Endothelial cell (in vitro differentiated cells): ENCODE measurements at places on chromosomes 12 and 14. TPM values are rescaled to one million over a fixed set of nuclear protein-coding genes. Genes with fewer than 3 reads are reported as not detected.
A peak's percentile ranks its signal among the peaks of the same experiment; 100 is the strongest.

GDF3 gene
- total RNA-seq = 77.7 TPM

BRAP gene
- 22.0 TPM for total RNA-seq

METTL25 gene
- total RNA-seq = 7.8 TPM

COX8C gene
- not detected for total RNA-seq

SDR9C7 gene
- not detected for total RNA-seq

ARMH4 gene
- 10.5 TPM for total RNA-seq

CRIP1 gene
- total RNA-seq = 2.5 TPM

PMCH gene
- total RNA-seq = not detected

- no peak for DNase-seq
- peaks cover 13% of the 10 kb centered on the region for H3K36me3 ChIP-seq
- H3K4me3 ChIP-seq = no peak overlapping the region
These were observed 16.1 kb downstream of the FGD6 start for GRCh38 chr12:95201056-95201670.

DNA sequence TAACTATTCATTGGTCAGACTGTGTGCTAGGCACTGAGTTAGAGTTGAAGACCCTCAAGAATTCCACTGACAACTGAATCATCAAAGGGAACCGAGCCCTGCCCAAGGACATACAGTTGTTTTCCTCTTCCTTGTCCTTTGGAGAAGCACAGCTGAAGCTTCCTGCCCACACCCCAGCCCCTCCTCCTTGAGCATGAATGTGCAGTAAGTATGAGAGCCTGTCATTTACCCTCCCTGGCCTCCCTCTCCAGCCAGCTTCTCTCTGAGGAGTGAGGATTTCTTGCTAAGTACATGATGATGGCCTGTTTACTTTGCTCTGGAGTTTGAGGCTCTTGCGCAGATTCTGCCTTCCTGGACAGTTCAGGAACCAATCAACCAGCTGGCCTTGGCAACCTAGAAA is 235.2 kb downstream of the CACNA1C start:
- peaks cover 30% of the 10 kb centered on the region for H3K4me1 ChIP-seq
- no peak overlapping the region for H3K4me3 ChIP-seq
- peak overlapping the region; percentile 57 for H3K27ac ChIP-seq

DNA sequence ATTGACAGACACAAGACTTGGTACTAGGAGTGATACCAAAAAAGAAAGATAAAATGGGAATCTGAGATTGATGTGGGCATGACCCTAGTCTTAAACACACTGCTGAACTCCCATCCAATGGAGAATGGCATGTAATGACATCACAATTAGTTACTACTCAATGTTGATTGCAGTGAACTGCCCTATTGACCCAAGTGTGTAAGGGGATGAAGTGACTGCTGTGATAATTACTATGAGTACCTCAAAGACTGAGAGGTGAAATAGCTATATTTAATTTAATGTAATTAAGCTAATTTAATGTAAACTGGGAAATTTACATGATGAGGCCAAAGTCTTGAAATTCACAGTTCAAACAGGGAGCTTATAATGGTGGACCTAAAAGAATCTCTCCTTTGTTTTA is at the start of gene ADAM20:
Gene ADAM20 (minus strand): TSS at position 101 of the 400 bp plus-strand sequence. CDS start 10,247 bp downstream, outside the sequence.
- DNase-seq = no peak
- no peak within 1 kb of the TSS for H3K27ac ChIP-seq
- no peaks in the 10 kb centered on the region for H3K4me1 ChIP-seq
- H3K27me3 ChIP-seq = no peaks in the 10 kb centered on the region
- H3K36me3 ChIP-seq = peaks cover 37% of the 10 kb centered on the region

DNA sequence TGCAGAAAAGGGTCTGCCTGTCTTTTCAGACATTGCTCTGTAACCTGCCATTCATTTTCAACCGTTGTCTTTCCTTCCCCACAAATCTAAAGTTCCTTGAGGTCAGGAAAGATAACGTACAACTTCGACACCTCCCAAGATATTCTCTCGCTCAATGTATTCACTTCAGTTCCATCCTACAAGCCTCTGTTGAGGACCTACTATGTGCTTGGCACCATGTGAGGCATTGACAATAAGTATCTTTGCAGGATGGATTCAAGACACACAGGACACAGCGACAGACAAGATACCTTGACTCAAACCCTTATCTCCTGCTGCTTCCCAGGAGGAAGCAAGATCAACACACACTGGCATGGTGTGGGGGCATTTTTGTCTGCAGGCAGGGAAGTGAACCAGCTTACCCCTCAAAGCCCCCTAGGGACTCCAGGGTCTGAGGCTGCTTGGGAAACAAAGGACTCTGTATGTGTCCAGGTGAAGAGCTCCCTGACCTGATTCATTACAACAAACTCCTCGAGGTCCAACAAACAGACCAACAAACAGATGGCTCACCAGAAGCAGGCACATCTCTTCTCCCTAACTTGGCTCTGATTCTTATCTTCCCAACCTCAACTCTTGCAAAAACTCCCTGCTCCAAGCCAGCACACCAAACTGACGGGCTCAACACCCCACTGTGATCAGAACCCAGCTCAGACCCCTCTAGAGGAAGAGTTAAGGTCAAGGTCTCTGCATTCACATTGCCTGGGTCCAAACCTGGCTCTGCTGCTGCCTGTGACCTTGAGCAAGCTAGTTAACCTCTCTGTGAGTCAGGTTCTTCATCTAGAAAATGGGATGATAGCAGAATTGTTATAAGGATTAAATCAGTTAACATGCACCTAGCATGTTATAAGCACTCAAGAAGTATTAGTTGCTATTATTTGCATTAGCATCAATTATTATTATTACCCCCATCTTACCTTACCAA is 6.3 kb downstream of the NUAK1 start:
- DNase-seq = no peak
- H3K27ac ChIP-seq = no peak overlapping the region
- no peaks in the 10 kb centered on the region for H3K36me3 ChIP-seq

GRCh38 chr12:5461966-5462365 is 30.1 kb downstream of the NTF3 start:
- DNase-seq = no peak
- peaks cover 10% of the 10 kb centered on the region for H3K27me3 ChIP-seq
- no peak overlapping the region for H3K27ac ChIP-seq
- no peak overlapping the region for H3K4me3 ChIP-seq

DNA sequence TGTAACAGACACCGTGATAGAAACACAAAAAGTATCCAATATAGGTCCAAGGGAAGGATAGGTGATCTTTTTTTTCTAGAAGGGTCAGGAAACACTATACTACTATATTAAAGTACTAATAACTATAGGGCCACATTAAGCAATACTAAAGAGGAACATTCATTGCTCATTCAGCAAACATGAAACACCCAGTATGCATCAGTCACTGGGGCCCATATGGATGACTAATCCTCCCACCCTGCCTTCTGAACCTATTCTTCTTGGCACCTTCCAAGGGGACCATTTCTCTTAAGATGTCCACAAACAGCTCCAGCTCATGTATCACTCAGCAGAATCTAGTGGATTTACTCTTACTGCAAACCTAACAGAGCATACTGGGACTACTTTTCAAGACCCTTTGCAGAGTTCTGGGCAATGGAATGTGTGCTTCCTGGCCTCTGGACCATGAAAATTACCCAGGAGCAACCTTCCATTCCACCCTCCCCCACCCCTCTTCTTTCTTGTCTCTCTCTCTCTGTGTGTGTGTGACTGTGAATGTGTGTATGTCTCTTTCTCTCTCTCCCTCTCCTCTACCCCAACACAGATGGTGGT is 187.9 kb downstream of the EPS8 start:
- no peak overlapping the region for H3K27ac ChIP-seq
- H3K27me3 ChIP-seq = peaks cover 3% of the 10 kb centered on the region
- no peak for DNase-seq
- no peak overlapping the region for H3K4me3 ChIP-seq
- peaks cover 9% of the 10 kb centered on the region for H3K4me1 ChIP-seq
- no peaks in the 10 kb centered on the region for H3K36me3 ChIP-seq

DNA sequence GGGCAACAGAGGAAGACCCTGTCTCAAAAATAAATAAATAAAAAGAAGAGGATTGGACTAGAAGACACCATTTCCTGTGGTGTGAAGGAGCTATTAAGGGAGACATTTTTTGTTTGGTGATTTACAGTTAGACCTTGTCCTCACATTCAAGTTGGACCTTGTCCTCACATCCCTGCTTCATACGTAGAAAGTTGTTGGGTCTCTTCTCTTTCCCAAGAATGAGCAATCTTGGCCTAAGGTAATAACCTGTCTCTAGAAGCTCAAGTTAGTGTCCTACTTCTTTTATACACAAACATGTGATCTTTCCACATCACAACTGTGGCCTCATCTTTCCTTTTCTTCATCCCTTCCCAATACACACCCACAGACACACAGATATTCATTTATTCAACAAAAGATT is 13.0 kb downstream of the APOLD1 start:
- no peaks in the 10 kb centered on the region for H3K36me3 ChIP-seq
- peaks cover 6% of the 10 kb centered on the region for H3K27me3 ChIP-seq
- no peak overlapping the region for H3K27ac ChIP-seq

- H3K27me3 ChIP-seq = peaks cover 8% of the 10 kb centered on the region
- DNase-seq = no peak
- H3K4me3 ChIP-seq = peak overlapping the region; percentile 86
These were observed 597 bp upstream of the DYNC1H1 start for GRCh38 chr14:101963656-101964296.

GRCh38 chr12:57741844-57742738 is 2.7 kb upstream of the TSPAN31 start:
- no peak overlapping the region for H3K4me3 ChIP-seq
- peaks cover 19% of the 10 kb centered on the region for H3K27me3 ChIP-seq
- peak overlapping the region; percentile 55 for H3K27ac ChIP-seq
- H3K4me1 ChIP-seq = peaks cover 45% of the 10 kb centered on the region
- H3K36me3 ChIP-seq = peaks cover 15% of the 10 kb centered on the region

- peaks cover 3% of the 10 kb centered on the region for H3K27me3 ChIP-seq
- peaks cover 9% of the 10 kb centered on the region for H3K36me3 ChIP-seq
- peak overlapping the region; percentile 97 for H3K27ac ChIP-seq
- no peak overlapping the region for H3K4me3 ChIP-seq
- peaks cover 71% of the 10 kb centered on the region for H3K4me1 ChIP-seq
- no peak for DNase-seq
These were observed 164.0 kb downstream of the ETV6 start for GRCh38 chr12:11813438-11813813.
